ENCODE measurements at places on chromosomes 7 and 10.

- DNase-seq, result no peak
These were observed 7.4 kb downstream of the EPHA1 start for GRCh38 chr7:143401265-143401664.

GRCh38 chr10:133309720-133310398 is 1.1 kb downstream of the ZNF511 start:
- no peak for DNase-seq

DNA sequence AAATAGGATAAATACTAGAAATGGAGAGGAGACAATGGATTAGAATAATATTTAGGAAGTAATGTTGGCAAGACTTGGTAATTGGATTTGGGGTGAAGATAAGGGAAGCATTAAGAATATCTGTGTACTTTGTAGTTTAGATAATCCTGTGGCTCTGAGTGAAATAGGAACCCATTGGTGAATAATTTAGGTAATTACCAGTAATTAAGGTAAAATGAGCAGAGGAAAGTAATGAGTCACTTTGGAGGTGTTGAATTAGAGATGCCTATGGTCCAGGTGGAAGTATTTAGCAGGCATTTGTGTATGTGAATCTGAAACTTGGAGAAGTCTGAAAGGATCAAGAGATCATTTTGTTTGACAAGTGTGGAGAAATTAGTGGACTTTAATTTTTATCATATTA is 5.7 kb downstream of the C1GALT1 start:
- no peak for DNase-seq

GRCh38 chr10:26642896-26643653 is 54.4 kb upstream of the PDSS1 start:
- no peak for DNase-seq

GRCh38 chr7:140156460-140157080 is 20.2 kb downstream of the KDM7A start:
- DNase-seq, result no peak

DNA sequence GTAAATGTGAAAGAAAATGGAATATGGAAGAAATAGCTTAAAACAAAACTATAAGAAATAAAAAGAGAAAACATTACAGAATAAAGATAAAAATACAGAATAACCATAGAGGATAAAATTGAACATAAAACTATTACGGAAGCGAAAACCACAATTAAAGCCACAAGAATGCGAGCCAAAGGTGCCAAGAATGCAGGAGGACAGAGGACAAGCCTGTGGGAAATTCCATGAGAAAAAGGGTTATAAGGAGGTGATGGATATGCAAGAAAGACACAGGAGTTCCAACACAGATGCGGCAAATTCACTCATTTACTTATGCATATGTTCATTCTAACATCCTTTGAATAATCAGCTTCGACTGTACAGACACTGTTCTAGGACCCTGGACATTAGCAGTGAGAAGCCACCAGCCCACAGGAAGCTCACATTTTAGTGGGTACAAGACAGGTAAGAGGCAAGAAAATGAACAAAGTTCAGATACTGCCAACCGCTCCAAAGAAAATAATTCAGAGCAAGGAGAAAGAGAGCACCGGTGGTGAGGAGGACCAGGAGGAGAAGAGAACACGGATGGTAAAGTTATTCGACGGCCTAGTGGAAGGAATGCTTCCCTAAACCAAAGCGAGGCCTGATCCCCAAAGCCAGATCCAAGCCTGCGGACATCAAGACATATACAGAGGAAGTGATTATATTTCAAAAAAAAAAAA is 213.7 kb upstream of the MGMT start:
- DNase-seq, result no peak

DNA sequence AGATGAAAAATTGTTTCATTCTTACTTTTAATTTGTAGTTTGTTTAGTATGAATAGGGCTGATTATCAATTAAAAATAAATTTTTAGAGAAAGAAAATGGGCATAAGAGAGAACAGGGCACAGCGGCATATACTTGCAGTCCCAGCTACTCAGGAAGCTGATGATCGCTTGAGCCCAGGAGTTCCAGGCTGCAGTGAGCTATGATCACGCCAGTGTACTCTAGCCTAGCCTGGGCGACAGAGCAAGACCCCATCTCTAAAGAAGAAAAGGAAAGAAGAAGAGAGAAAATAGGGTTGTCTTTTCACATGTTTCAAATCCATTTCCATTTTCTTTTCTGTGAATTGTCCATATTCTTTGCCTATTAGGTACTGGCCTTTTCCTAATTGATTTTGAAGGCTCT is 8.0 kb downstream of the SMURF1 start:
- DNase-seq, result no peak

GRCh38 chr7:151925446-151926335 is 30.6 kb upstream of the GALNTL5 start:
- no peak for DNase-seq

- no peak for DNase-seq
These were observed 29.3 kb upstream of the HECTD2 start for GRCh38 chr10:91380873-91381256.

GRCh38 chr10:71749396-71749795 is 23.9 kb downstream of the VSIR start:
- no peak for DNase-seq

DNA sequence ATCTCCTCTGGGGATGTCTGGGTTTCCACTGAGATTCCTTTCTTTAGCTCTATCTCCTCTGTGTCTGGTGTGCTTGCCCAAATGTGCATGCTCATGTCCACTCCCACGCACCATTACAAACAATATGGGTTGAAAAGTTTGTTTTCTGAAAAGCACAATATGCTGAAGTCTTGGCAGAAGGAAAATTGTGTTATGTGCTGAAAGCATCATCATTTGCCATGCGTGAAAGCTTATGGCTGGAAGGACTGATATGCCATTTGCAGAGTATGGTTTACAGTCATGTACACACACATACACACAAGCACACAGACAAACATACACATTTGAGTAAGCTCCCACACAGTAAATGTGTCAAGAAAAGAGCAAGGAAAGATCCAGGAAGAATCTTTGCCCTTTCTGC is 231.6 kb downstream of the SORCS3 start:
- DNase-seq, result no peak

DNA sequence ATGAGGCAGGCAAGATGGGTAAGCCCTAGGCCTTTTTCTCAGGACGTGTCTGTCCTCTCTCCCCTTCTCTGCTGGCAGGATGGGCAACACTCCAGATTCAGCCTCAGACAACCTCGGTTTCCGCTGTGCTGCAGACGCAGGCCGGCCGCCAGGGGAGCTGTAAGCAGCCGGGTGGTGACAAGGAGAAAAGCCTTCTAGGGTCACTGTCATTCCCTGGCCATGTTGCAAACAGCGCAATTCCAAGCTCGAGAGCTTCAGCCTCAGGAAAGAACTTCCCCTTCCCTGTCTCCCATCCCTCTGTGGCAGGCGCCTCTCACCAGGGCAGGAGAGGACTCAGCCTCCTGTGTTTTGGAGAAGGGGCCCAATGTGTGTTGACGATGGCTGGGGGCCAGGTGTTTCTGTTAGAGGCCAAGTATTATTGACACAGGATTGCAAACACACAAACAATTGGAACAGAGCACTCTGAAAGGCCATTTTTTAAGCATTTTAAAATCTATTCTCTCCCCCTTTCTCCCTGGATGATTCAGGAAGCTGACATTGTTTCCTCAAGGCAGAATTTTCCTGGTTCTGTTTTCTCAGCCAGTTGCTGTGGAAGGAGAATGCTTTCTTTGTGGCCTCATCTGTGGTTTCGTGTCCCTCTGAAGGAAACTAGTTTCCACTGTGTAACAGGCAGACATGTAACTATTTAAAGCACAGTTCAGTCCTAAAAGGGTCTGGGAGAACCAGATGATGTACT is 13.1 kb downstream of the PHKG1 start:
- DNase-seq, result no peak

- no peak for DNase-seq
These were observed 290.8 kb upstream of the ZNF32 start for GRCh38 chr10:43939389-43939938.

DNA sequence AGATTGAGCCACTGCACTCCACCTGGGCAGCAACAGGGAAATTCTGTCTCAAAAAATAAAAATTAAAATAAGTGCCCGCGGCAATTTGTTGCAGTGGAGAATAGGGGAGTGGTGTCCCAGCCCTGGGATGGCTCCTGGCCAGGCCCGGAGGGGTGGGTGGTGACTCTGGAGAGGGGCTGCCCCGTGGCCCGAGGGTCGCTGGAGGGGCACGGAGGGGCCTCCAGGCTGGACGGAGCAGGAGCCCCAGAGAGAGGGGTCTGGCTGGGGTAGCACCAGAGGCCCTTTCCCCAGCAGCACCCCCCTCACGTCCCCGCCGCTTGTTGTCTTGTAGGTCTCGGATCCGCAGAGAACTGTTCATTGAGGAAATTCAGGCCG is 38.6 kb upstream of the SH2B2 start:
- no peak for DNase-seq

DNA sequence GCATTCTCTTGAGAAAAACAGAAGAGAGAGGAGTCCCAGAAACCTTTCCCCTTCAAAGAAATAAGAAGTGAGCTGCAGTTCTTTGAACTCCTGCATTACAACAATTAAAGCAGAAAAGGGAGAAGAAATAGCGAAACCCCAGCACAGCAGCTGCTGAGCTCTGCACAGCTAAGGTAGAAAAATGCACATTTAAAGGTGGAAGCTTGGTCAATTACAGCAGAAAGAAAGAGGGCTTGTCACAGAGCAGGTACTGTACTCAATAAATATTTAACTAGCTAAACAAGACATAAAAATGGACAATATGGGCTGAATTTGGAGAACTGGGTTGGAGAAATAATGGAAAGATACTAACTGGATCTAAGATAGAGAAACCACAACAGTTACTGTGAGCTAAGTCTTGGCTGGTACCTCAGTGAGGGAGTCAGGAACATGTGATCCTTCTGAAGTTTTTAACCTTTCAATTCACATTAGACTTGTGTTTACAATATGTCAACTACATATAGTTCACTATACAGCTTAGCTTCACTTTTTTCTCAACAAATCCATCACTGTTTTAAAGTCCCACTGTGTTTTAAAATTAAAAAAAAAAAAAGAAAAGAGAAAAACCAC is 332.5 kb downstream of the ELMO1 start:
- DNase-seq, result no peak

DNA sequence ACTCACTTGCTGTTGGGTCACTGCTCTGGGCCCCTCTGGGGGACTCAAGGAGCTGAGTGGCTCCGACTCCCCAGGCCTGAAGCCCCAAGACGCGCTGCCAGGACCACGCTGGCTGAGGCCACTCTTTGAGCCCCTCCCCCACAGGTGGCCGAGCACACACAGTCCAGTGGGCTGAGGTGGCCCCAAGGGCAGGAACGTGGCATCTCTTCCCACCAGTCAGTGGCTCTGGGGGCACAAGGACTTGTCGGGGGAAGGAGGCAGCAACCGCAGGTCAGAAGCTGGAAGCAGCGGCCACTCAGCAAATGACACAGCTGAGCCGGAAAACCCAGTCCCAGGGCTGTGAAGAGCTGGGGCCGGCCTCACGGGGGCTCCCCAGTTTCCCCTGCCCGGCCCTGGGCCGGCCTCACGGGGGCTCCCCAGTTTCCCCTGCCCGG is 24.1 kb downstream of the GRIFIN start:
- no peak for DNase-seq

DNA sequence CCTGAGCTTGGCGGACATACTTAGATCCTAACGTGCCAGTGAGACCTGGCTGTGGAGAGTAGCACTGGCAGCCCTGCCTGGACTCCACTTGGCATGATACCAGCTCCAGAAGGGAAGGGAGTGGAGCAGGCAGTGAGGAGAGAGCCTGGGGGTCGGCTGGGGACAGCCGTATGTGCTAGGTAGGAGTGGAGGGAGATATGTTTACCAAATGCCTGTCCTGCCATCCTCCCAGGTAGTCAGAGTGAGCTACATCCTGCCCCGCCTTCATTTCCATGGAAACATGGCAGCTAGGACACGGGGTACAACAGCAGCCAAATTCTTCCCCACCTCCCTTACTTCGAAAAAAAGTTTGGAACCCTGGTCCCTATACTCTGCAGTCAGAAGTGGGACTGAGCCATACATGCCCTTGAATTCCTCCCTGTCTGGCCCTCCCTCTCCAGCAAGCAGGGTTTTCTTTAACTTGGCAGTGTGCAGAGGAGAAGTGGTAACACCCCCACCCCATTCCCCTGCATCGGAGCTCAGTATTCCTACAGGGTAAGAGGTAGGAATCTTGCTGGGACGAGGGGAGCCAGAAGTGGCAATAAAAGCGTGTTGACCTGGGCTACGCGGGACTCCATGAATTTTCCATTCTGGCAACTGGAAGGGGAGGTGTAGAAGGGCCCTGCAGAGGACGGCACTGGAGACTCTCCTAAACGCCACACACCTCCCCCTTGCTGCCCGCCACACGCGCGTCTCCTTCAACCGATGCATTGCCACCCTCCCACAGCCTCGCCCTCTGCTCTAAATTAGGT is 20.0 kb upstream of the SMO start:
- no peak for DNase-seq

DNA sequence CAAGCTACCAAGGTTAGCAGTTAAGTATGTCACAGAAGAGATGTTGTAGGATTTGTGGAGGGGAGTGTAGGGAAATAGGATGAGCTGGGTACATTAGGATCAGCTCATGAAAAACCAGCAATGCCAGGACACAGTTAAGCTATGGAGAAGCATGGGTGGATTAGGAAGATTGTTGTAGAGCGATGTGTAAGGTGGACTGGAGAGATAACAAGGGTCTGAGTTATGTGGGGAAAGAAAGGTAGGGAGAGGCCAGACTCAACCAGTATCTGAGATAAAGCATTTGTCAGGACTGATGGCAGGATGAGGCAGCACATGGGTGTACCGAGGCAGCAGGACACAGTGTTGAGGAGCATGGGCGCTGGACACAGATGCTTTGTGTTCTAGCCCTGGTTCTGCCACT is 85.4 kb upstream of the PRR15 start:
- no peak for DNase-seq

DNA sequence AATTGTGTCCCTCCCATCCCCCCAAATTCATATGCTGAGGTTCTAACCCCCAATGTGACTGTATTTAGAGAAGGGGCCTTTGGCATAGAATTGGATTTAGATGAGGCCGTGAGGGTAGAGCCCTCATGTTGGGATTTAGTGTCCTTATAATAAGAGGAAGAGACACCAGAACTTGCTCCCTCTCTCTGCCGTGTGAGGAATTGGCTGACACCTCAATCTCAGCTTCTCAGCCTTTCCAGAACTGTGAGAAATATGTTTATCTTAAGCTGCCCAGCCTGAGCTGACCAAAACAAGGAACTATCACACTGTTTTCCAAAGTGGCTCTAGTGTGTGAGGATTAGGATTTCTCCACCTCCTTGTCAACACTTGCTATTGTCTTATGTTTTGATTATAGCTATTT is 400.0 kb upstream of the FZD8 start:
- no peak for DNase-seq

GRCh38 chr10:97179731-97180362 is 5.9 kb downstream of the SLIT1 start:
- no peak for DNase-seq

Data from T-cell (primary cell).